ENCODE measurements at places on chromosomes 3 and 15.

- DNase-seq, result no peak
Observed at GRCh38 chr3:53169832-53170324, 8.9 kb downstream of the PRKCD start.

- no peak for DNase-seq
Observed at GRCh38 chr15:63172851-63173451, 15.7 kb upstream of the RPS27L start.

DNA sequence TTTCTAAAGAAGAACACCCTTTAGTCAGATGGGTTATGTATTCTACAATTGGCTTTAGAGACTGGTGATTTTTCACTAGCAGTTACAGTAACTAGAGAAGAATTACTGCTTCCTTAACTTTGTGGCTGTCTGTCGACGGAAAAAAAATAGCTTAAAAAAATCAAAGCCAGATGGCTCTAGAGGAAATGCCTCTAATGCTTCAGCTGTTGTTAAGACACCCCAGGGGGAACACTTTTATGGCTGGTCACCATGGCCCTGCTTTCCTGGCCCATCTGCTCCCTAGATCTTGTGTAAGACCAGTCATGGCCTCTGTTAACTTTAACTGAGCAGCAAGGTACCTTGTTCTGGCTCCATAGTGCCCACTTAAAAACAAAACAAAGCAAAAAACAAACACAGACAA, 198.6 kb upstream of the PLSCR5 start:
- DNase-seq, result no peak

GRCh38 chr15:38103564-38103963, 149.1 kb upstream of the SPRED1 start:
- no peak for DNase-seq

DNA sequence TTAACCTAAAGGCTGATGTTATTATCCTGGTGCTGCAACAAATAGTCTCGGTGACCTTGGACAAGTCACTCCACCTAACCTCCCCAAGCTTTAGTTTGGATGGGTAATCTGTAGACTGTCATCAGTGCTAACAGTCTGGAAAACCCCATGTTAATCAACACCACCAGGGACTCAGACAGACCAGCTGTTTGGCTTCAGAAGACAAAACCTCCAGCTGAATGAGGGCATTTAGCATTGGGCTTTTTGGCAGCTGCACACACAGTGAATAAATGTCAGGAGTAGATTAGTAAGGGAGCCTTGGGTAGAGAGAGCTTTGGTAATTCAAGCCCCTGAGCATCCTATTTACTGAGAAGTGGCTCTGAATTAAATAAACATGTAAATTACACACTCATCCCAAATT, 24.9 kb upstream of the C3orf80 start:
- peak; percentile 77 for DNase-seq

DNA sequence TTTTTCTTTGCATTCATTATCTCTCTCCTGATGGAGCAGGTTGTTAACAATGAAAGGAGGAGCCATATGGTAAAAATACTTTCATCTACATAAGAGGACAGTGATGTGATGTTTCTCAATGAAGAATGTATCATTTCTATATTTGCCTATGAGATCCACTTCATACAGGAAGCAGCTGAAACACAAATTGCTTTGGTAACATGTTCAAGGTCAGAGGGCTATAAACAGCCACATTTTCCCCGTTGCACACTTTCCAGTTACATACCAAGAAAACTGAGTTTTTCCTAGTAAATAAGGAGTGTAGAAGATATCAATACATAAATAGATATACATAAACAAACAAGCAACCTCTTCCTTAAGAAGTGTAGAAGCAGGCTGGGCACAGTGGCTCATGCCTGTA, 32.6 kb upstream of the GYG1 start:
- no peak for DNase-seq

DNA sequence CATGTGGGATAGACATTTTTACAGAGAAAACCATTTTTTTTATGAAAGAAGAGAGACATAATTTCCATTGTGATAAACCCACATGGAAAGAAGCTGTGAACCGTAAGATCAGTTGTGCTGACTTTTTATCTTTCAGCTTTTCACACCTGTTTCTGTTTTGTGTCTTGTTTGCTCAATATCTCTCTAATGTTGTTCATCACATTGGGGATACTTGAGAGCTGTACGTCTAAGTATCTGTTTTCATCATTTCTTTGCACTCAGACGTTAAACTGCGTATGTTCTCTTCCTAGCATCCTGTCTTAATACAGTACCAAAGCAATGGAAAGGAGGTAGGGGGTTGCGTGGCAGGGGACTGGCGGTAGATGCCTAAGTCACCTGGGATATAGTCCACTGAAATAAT, 449.0 kb downstream of the NAALADL2 start:
- no peak for DNase-seq

- no peak for DNase-seq
Observed at GRCh38 chr3:8555113-8555661, 53.6 kb downstream of the LMCD1 start.

DNA sequence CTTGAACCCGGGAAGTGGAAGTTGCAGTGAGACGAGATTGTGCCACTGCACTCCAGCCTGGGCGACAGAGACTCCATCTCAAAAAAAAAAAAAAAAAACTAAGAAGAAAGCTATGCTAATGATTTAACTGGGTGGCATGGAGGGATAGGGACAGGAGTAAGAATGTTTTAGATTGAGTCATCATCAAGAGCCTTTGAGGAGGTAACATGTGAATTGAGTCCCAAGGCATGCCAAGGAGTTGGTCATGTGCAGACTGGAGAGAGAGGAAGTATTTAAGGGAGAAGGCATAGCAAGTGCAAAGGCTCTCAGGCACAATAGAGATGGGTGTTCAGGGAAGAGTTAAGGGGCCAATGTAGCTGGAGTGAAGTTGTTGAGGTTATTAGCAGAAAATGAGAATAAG, 9.1 kb downstream of the BNC1 start:
- no peak for DNase-seq

- no peak for DNase-seq
Observed at GRCh38 chr3:20111836-20112235, 71.6 kb downstream of the KAT2B start.

DNA sequence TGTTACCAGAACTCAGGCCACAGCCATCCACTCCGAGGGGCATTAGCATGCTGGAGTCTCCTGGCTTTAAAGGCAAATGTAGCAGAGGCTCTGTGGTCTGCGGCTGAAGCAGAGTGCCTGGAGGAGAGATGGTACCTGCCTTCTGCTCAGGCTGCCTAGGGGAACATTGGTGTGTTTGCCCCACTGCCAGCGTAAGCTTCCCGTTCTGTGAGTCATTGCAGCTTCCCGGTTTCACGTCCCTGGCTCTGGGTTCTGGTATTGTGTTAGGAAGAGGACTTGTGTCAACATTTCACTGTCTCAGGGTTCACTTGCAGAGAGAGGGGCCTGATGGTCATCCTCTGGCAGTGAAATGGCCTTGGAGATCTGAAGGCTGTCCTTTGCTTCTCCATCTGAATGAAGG, 1.8 kb downstream of the GASK1A start:
- DNase-seq, result no peak

DNA sequence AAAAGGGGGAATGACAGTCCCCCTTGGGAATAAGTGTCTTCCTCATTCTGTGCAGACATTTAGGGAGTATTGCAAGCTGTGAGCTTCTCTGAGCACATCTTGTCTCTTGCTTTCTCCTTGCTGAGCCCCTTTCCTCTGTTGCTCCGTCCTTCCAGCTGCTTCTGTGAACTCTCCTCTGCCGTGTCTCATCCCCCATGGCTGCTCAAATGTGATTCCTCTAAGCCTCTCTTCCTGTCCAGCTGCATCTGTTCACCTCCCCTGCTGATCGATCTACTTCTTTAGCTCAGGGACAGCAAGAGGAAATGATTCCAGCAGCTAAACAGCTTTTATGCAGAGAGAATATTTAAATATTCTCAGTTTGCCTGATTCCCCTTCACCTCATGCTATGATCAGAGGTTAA, 328.0 kb upstream of the DNAJC19 start:
- no peak for DNase-seq

DNA sequence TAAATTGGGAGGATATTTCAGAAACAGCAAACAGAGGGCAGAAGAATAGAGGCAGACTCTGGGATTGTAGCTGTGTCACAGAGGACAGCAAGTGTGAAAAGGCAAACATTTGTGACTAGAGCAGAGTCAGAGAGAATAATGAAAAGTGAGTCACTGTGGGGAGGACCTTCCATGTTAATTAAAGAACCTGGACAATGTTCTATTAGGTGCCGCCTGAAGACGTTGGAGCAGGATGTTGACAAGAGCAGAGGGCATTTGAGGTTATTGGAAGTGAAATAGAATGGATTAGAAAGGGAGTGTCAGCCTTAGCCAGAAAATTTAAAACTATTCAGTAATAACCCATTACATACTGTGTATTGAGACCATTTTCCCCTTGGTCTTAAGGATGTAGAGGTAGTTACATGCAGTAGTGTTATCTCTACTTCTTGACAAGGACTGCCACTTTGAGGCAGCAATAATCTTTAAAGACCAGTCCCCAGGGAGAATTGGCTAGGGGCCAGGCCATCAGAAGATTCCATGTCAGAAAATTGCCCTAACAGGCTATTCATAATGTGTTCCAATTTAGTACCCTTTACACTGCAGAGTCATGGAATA, 5.8 kb downstream of the ACKR2 start:
- DNase-seq, result no peak

GRCh38 chr15:40302288-40302886, 5.3 kb downstream of the PLCB2 start:
- DNase-seq, result no peak

GRCh38 chr3:185933374-185934173, 4.2 kb downstream of the TRA2B start:
- no peak for DNase-seq

DNA sequence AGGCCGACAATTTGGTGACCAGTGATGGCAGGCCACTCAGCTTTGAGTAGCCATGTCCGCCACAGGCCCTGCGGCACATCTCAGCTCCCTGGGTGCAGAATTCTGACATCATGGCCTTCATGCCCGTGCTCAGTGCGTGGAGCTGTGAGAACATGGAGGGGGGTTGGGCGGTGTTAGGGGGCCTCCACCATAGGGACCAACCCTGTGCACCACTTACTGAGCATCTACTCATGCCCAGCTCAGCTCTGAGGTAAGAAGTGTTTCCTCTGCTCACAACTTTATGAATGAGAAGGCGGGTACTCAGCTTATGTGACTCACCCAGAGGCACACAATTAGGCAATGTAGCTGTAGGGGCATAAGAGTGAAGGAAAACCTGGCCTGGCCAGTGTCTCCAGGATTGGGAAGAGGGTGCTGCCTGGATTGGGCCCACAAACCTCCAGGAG, 10.5 kb downstream of the ACOX2 start:
- DNase-seq, result no peak

GRCh38 chr15:100842756-100843730, 36.6 kb upstream of the ALDH1A3 start:
- DNase-seq, result no peak

DNA sequence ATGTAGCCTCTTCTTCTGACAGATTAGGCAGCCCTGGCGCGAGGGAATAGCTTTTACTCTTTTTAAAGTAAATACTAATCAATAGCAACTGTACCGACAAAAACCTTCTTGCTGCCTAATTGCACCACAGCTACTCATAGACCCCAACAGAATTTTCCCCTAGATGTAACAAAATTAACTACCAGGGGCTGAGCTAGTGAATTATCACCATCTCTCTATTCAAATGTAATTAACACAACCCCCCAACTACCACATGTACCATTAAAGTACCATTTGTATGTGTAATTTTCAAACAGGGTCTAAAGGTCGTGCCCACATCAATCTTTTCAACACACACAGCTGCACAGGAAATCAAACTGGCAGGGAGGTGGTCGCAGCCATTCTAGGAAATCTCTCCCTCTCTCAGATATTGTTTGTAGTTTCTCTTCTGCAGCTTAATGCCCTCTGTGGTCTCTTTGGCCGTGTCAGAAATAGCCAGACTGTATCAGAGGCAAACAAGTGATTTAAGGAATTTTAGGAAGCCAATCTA, 322.9 kb downstream of the RORA start:
- DNase-seq, result no peak

DNA sequence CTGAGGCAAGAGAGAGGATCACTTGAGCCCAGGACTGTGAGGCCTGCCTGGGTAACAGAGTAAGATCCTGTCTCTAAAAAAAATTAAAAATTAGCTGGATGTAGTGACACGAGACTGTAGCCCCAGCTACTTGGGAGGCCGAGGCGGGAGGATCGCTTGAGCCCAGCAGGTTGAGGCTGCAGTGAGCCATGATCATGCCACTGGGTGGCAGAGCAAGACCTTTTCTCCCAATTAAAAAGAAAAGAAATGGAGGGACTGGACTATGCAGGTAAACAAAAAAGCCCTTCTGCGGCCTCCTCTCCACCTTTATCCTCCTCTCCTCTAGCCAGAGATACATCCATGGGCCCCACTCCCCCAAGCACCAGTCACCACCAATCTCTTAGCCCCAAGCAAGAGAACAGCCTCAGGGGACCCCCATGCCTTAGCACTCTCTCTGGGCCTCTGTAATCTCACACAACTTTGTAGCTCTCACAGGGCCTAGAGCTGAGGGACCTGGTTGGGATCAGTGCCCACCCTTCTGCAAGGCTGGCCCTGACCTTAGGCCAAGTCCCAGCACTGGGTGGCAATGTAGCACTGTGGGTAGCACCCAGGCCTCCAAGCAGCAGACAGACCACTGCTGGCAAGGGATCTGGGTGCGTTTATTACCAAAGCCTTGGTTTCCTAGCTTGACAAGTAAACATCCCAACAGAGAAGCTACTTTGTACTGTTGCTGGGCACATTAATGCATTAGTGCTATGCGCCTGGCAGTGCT, 43.4 kb downstream of the FAM174B start:
- DNase-seq, result no peak

DNA sequence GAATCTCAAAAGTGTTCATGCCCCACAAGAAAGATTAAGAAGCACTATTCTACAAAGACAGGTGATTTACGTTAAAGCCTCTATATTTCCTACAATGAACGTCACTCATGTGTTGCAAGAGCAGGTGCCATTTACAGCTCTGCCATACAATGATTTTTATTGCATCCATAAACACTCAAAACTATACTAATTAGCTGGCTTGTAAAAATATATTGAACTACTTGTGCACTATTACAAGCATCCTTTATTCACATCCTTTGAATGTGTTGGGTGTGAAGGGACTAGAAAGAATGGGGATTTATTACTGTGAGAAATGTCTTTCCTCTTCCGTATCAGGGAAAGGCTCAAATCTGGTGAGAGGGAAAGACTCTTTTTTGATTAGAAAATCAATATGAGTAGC, 50.7 kb upstream of the C3orf49 start:
- no peak for DNase-seq

DNA sequence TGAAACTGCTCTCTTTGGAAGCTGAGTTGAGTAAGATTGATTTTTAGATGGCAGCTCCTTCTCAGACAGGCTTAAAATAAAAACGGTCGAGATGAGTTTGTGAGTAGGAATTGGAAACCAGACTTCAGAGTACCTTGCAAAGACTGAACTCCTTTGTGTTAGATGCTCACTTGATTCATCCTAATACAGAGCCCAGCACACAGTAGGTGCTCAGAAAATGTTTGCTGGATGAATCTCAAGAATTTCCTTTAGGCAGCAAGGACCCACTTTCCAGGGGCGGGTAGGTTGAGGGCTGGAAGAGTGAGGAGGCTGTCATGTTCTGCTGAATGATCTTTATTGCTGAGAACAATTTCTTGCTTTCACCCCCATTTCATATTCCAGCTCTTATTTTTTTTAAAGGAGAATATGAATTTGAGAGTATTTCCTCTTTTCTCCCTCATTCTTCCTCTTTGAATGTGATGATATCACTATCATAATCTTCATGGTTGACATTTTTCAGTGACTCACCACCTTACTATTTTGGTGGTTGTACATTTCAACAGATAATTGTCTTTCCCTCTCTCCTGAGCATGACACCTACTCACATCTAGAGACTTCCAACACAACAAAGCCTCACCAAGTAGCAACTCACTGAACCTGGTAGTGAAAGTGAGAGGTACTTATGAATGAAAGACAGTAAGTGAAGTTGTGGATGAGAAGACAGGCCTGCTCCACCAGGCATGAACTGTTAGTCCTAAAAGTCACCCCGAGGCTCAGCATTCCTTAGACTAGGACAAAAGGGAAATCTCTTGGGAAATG, 113.3 kb downstream of the PDCD6IP start:
- no peak for DNase-seq
